ENCODE measurements at places on chromosomes 5 and 9.

GRCh38 chr9:35868933-35869332, 1.3 kb downstream of the OR13J1 start:
- no peak for DNase-seq

GRCh38 chr9:80794197-80794596, 895.1 kb downstream of the TLE1 start:
- no peak for DNase-seq

GRCh38 chr5:77761606-77762005, 14.5 kb downstream of the TBCA start:
- no peak for DNase-seq

- DNase-seq, result no peak
Measured at GRCh38 chr5:145520335-145520734, 314.8 kb downstream of the PRELID2 start.

- no peak for DNase-seq
Measured at GRCh38 chr5:6359555-6360322, 18.6 kb downstream of the MED10 start.

Data from stimulated activated CD4-positive, alpha-beta T cell treated with anti-CD3 and anti-CD28 coated beads, Interleukin-4, amount 100 ng/mL, for 1 hour (primary cell).